ENCODE measurements at places on chromosomes 2 and 18.

DNA sequence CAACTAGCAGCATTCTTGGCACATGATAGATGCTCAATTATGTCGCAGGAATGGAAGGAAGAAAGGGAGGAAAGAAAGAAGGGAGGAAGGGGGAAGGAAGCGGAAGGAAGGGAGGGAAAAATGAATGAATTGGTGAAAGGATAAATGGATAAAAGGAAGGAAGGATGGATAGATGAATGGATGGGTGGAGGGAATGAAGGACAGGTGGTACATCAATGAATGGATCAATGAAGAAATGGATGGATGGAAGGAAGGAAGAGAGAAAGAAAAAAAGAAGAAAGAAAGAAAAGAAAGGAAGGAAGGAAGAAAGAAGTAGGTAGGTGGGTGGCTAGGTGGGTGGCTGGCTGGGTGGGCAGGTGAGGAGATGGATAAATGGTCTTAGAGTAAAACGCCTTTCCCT is 56.8 kb downstream of the TWIST2 start:
- no peak for DNase-seq

DNA sequence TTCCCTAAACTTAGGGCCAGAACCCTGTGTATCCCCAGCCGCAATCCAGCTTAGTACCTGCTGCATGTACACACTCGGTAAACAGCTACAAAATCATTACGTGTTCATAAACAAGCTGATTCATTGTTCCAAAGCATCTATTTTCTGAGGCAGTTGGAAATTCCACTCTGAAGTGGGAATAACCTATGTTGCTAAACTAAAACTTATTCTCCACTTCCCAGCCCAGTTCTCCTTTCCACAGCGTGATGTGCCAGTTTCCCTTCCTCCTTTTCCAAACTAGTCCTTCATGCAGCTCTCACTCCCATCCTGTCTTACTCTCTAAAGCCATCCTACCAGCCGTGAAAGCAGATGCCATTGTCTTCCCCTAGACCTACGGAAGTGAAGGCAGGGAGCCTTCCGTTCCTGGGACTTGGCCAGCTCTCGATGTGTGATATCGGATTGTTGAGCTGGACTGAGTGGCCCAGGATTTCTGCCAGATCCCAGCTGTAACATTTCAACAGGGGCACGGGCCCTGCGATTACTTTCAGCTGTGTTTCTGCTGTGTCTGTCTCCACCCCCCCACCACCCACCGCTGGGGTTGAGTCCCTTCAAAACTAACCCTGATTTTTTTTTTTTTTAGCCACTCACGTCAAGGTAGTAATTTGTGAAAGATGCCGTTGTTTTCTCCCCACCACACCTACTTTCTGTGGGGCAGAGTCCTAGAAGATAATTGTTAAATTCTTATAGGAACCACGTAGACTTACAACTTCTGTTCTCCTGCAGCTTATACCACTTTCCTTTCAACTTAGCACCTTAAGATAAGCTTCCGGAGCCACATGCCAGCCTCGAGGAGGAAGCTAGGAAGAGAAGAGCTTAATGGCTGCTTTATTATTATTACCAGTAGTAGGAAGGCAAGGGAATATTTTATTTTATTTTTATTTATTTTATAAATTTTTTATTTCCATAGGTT is 100.9 kb downstream of the CRIM1 start:
- no peak for DNase-seq

DNA sequence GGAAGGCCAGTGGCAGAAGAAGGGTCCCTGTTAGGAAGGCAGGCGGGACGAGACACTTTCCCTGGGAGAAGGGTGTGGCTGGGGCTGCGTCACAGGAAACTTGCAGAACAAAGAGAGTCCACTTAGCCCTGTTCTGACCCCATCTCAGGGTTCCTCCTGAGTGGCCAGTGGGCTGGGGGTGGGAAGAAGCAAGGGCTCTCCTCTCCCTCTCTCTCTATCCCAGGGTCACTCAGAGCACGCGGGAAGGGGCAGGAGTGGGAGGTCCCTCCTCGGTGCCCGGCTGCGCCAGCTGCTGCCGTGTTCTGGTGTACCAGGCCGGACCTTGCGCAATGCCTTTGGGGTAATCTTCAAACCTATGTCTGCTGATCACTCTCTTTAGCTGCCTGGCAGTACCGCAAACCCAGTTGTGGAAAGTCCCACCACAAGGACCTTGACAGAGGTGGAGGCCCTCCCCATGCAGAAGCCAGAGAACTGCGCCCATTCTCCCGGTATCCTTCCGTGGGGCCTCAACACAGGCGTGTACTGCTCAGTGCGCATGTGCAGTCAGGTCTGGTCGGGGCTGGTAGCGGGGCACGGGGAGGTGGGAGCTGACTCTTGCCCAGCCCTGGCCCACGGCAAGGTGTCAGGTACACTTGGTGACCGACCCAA is 47.8 kb upstream of the ST3GAL5 start:
- DNase-seq, result no peak

- DNase-seq, result no peak
Measured at GRCh38 chr2:118729760-118730159, 117.7 kb downstream of the EN1 start.

DNA sequence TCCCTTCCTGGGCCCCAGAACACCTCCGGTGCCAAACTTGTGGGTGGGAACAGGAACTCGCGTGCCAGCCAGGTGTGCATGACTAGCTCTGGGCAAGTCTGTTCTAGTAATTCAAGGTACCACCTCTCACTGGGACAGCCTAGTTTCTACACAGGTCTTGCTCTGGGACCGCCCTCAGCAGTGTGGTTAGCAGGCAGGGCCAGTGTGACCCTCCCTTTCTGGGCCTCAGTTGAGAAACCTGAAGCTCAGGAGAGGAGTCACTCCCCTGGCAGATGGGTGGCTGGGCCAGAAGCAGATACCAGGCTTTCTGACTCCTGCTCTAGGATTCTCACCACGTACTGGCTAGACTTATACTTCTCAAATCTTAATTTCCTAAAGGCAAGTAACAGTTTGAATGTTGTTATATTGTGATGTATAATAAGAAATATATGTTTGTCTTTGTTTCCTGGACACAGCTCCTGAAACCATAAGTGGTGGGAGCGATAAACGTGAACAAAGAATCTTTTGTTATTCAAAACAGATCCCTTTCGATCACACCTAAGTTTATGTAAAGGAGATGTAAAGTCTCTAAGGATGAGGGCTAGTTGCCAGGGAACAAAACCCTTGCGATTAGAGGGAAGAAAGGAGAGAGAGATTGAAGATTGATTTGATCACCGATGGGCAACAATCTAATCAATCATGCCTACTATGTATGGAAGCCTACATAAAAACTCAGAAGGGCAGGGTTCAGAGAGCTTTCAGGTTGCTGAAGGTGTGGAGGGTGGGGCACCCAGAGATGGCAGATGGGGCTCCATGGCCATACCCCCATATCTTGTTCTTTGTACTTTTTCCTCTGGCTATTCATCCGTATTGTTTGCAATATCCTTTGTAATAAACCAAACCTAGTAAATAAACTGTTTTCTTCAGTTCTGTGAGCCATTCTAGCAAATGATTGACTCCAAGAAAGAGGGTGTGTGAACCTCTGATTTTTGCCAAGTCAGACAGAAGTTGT is 952 bp upstream of the UGT1A6 start:
- DNase-seq, result no peak

- DNase-seq, result no peak
Measured at GRCh38 chr2:239058766-239059165, 210.9 kb downstream of the TWIST2 start.

DNA sequence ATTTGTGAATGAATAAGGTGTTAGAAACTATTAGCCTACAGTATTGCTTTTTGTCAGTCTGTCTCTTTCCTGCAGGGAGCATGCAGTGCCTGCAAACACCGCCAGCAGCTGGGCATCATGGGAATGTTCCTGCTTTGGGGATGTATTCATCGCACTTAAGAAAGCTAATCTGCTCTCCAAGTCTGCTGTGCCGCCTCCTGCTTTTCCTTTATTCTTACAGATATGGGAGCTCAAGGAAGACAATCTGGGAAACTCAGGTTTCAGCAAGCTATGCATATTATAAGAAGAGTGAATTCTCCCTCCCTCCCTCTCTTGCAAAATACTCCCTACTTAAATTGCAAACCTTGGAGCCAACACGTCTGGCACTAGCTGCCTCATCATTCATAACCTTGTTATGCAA is 479.2 kb upstream of the ACVR2A start:
- no peak for DNase-seq

- DNase-seq, result no peak
Measured at GRCh38 chr2:118134650-118135049, 46.4 kb downstream of the INSIG2 start.

DNA sequence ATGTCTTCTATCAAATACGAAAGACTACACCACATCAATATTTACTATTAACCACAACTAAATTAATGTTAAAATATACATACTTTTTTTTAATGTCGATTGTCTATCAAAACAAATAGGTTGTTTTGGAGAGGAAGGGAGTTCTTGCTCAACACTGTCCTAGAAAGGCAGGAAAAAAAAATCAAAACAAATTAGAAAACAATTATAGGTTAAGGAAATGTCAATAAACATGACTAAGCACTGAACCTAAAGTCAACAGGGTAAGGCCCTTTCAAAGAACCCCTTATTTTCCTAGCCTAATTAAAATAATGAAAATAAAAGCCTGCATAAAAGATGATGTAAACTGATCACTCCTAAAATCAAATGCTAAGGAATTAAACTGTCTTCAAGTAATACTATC is 2.8 kb downstream of the CEP76 start:
- no peak for DNase-seq

GRCh38 chr2:182435754-182436153 is 8.9 kb upstream of the PDE1A start:
- no peak for DNase-seq

GRCh38 chr18:78871618-78872017 is 108.0 kb upstream of the SALL3 start:
- no peak for DNase-seq

DNA sequence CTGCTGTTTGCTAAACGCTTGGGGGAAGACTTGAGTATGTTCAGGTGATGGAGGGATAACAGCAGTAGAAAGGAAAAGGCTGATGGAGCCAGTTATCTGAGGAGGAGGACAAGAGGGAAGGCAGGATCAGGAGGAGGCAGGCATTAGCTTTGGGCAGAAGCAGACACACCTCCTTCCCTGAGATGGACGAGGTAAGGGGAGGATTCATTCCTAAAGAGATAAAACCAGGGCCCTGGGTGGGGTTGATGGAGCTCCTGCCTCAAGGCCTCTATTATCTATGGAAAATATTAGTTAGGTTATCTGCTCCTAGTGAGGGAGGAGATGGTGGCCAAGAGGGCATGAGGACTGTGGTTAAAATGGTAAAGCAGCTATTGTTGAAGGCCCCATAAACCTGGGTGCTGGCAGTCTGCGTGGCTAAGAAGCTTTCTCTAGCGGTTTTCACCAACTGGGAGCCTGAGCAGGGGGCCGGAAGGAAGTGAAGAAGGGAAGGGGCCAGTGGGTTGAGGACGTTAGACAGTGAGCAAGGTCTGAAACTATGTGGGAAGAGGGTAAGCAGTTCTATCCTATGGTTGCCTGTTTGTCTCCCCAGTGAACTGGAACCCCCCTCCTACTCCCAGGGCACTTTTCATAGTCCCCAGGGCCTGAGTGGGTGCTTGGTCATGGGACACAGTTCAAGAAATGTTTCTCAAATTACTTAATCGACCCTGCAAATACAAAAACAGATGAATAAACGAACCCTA is 56.6 kb upstream of the HK2 start:
- no peak for DNase-seq

DNA sequence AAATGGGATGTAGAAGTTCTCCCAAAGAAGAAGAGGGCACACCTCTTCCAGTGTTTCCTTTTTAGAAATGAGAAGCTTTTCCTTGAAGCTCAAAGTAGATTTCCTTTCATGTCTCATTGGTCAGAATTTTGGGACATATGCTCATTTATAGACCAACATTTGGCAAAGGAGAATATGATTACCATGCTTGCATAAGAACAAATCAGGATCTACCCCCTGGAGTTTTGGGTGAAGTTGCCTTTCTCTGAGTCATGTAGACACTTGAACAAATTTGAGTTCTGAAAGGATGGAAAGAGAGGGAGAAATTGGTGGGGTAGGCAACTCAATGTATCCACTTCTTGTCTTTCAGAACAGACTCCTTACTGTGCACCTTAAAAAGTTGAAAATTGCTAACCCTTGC is 409.0 kb downstream of the SLC4A3 start:
- DNase-seq, result no peak

- peak; percentile 58 for DNase-seq
Measured at GRCh38 chr2:9554921-9555296, 721 bp downstream of the ADAM17 start.

DNA sequence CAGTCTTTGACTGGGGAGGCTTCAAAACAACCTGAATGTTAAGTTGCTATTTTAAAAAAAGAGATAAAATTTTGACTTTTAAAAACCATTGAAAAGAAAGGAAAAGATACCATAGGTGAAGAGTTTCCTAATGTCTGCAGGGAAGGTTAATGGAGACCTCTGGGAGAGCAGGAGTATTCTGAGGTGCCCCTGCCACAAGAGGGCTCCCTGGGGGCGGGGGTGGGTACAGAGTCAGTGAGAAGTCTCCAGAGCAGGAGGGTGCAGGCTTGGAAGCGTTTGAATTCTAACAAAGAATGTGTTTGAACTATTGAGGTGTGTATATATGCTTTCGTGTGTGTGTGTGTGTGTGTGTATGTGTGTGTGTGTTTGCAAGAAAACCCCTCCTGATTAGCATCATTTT is 46.7 kb upstream of the ST6GAL2 start:
- DNase-seq, result no peak

GRCh38 chr2:1478311-1479305 is 65.3 kb downstream of the TPO start:
- no peak for DNase-seq

Data from B cell (primary cell).